Stimulated activated CD4-positive, alpha-beta T cell treated with anti-CD3 and anti-CD28 coated beads, Interleukin-4, amount 100 ng/mL, for 24 hours (primary cell): ENCODE measurements at places on chromosomes 2 and 18.

- no peak for DNase-seq
These were observed 19.0 kb downstream of the MTERF4 start for GRCh38 chr2:241083091-241083415.

DNA sequence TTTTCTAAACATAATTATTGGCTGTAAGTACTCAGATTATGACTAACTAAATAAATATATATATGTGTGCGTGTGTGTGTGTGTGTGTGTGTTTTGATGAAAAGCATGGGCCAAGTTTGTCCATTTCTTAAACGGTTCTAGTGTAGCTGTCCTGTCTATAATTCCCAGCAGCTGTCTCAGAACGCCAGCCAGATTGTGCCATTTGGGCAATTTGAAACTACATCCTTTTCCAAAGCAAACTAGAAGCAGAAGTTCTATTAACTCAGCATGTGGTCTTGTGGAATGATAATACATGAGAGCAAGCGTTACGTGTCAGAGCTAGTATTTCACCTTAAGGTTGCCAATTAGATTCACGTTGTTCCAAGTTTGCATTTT lies 1.7 kb downstream of the ARHGAP28 start:
- no peak for DNase-seq

GRCh38 chr2:238404406-238405216 lies 22.1 kb upstream of the ASB1 start:
- DNase-seq: no peak

GRCh38 chr18:48295586-48296311 lies 113.4 kb downstream of the ZBTB7C start:
- DNase-seq: no peak

DNA sequence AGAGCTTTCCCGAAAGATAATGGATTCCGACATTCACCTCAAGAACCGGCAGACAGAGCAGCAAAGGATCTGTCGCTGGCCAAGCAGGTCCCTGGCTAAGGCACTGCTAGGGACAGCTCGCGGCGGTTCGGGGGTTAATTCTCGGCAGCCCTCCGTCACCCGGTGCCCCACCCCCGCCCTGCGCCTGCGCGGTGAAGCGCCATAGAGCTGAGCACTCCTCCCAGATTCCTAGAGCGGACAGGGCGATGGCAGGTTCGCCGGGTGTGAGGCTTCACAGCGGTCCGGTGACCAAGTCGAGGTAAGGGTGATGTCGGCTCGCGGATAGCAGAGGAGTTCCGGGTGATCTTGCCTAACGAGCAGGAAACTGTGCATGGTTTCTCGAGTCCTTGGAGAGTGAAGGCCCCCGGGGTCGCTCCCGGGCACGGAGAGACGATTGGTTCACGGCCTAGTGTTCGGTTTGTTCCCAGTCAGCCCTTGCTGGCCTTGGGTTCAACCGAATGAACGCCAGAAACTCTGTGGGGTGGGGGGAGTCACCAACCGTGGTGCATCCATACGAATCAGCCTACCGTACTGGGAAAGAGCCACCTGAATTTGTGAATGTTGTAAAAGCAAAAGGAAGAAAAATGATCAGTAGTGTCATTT lies at the start of gene ZSCAN30:
Gene ZSCAN30, minus strand, starts transcription at position 136 of the 642 bp plus-strand sequence. CDS start 25,877 bp downstream, outside the sequence.
- peak; percentile 96 for DNase-seq

DNA sequence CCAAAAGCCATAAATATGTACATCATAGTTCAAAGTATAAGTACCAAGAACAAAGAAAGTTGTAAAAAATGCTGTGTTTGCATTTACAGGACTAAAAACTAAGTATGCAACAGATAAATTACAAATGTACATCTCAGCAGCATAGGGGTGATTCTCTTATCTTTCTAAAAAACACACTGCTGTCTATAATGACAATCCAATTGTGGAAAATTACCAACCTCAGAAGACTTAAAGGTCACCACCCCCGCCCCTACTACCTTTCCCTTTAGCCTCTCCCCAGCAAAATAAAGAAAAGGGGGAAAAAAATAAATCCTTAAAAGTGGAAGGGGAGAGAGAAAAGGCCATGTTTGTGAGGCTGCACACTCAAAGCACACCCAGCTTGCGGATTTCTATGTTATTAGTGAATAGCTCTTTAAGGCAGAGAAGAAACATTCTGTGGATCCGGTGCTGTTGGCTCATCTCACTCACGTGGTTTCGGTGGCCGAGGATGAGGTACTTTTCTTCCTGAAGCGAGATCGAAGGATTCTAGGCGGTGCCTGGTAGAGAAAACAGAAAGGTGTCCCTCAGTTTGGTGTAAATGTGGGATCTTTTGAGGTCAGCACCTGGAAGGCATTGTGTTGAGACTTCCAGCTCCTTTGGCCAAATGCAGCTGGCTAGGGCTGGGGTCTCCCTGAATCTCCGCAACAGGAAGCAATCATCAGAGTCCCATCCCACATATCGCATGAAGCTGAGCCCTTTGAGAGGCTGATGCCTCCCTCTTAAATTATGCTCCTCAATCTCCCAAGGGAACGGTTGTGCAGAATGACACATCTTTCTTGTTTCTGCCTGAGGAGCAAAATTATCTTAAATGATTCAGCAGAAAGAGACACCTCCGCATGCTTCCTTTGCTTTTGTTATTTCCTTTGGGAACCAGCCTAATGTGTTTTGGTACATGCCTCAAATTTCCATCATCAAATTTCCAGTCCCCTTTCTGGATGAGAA lies 17.6 kb downstream of the MRPL35 start:
- DNase-seq: no peak

DNA sequence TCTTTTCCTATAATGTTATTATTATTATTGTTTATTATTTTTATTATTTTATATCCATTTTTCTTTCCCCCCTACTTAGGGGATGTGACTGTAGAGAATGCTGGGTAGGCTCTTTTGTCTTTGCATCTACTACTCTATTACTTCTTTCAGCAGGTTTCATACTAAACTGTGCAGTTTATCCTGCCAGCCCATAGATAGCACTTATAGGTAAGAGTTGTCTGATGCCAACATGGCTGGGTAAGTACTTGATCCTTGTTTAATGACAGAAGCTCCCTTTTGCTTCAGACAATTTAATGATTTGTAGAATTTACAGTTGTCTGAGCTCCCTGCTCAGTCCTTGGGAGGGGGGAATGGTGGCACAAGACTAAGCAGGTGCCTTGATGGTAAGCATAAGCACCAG lies 262.9 kb upstream of the CDH2 start:
- no peak for DNase-seq

DNA sequence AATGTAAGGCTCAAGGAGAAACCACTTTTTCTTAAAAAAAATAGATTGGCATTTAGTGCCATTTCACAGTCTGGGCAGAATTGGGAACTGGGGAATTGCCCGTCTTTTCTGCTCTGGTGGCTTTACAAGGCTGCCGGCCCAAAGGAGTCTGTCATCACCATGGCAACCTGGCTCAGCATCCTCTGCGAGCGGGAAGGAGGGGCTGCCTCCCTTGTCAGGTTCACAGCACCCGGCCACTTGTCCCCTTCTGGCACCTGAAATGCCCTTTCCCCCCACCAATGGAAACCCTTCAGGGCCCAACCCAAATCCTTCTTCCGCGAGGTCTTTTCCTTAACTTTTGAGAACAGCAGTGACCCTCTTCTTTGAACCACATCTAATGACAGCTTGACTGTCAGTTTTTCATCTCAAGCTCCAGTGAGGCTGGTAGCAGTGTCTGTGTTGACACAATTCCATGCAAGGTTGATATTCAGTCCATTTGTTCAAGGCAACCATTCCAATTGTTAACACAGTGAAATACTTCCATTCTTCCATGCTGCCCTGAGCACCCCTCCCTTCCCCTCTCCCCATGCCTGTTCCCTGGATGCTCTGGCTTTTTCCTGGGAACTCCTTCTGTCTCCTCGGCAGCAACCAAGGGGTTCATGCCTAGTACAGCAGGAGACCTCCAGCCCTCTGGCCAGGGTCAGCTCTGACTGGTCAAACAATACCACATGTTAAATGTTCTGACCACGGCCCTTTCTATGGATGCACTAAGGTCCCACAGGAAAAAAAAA lies 79.6 kb downstream of the DNER start:
- DNase-seq: no peak

GRCh38 chr2:48070415-48070814 lies 164.1 kb upstream of the FBXO11 start:
- no peak for DNase-seq

DNA sequence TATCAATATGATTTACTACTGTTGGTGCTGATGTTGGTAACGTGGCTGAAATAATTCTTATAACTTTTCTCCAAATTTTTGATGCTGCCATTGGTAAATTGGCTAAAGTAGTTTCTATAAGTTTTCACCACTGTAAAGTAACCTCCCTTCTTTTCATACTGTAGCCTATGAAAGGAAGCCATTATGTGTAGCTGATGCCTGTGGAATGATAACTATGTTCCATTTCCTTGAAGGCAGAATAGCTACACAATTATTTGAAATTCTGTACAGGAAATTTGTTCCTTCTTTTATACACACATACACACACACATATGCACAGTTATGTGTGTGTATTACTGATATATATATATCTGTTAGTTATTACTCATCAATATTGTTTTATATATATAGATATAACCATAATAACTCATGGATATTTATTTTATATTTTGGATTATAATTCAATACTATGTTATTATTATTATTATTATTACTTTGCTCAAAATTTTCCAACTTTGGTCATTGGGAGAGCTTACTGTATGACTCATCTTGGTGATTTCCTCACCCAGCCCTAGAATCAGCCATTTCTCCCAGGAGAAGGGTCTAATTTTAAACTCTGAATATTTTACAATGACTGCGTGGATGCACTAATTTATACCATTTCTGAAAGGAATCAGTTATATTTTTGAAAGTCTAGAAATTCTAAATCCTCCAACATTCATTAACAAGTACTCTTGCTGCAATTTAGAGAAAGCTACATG lies 1677.7 kb downstream of the SUCLG1 start:
- DNase-seq: no peak

DNA sequence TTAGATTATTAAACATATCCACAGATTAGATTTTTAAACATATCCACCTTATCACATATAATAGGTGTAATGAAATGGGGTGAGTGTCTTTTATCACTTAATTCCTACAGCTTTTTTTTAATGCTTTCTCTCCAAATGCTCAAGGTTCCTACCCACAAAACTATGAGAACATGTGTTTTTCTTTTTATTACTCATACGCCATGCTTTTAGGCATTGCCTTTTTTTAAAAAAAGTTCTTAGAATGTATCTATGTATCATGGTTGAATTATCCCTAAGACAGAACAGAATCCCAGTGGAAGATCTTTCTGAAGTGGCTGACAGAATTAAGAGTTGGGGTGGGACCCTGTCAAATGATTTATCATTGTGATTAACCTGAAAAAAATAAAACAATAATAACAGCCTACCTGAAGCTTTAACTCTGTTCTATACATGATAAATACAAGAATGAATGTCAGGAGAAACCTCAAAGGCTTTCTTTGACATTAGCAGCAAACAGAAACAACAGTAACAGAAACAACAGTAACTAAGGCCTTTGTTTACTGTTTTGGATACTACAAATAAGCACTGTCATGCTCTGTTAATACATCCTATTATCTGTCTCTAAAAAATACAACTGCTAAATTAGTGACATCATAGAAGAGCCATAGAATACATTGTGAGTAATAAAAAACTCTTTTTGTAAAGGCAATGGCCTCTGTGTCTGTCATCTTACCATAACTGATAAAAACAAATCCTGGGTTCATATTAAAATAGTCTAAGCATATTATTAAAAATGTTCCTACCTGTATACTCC lies 4.1 kb upstream of the ZNF397 start:
- DNase-seq: no peak

DNA sequence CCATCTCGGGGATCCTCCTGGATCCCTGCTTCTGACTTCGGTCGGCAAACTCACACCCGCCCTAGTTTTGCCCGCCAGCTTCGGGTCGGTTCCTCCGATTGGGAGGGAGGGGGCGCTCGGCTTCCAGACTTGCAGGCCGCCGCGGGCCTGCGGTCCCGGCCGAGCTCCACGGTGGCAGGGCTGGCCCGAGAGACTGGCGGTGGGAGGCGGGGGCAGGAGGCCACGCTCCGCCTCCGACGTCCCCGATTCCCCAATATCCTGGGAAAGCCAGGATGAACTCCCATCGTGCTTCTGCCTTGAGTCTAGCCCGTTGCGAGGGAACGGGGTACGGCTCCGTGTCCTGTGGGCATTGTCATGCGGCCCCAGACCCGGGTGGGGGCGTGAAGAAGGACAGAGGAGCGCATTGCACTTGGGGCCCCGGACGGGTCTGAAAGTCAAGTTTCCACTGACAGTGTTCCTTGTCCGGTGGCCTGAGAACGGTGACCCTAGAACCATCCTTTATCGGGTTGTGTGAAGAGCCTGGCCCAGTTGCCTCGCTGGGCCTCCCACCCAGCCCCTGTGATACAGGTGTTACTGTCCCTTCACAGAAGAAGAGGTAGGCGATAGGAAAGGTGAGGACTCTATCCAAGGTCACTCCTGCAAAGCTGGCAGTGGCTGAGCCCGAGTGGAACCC lies 2.4 kb upstream of the INHBB start:
- DNase-seq: peak; percentile 57

DNA sequence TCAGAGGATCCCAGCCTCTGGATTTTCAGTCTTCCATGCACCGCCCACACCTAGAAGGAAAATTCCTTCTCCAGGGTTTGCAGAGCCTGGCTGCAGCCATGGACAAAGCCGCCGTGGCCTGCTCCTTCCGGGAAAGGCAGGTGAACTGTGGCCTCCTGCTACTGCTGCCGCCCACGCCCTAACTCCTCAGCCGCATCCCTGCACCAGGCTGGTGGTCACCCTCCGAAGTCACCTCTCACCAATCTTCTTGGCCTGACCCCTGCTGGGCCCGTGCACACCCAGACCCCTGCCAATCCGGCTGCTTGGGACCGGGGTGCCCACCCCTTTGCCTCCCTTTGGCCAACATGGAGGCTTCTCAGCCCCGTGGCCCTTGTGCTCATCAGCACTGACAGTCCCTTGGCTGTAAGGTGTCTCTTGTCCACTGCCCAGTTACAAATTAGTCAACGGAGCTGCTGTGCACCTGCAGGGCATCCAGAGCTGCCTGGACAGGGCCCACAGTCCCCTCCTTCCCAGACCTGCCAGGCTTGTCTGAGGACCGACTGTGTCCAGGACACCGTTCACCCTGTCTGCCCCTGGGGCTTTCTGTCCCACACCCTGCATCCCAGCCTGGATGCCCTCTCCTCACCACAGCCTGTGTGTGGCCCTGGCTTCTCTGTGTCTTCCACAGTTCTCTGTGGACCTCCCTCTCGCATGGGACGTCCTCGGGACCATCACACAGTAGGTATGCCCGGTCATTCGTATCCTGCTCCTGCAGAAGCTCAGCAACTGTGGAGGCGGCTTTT lies 130.1 kb upstream of the TPO start:
- no peak for DNase-seq

GRCh38 chr2:26846334-26847306 lies 1.3 kb upstream of the DPYSL5 start:
- DNase-seq: peak; percentile 64
